ENCODE measurements at places on chromosomes 11 and 22.

GRCh38 chr11:1433977-1434640 lies 44.4 kb downstream of the BRSK2 start:
- DNase-seq, result no peak

DNA sequence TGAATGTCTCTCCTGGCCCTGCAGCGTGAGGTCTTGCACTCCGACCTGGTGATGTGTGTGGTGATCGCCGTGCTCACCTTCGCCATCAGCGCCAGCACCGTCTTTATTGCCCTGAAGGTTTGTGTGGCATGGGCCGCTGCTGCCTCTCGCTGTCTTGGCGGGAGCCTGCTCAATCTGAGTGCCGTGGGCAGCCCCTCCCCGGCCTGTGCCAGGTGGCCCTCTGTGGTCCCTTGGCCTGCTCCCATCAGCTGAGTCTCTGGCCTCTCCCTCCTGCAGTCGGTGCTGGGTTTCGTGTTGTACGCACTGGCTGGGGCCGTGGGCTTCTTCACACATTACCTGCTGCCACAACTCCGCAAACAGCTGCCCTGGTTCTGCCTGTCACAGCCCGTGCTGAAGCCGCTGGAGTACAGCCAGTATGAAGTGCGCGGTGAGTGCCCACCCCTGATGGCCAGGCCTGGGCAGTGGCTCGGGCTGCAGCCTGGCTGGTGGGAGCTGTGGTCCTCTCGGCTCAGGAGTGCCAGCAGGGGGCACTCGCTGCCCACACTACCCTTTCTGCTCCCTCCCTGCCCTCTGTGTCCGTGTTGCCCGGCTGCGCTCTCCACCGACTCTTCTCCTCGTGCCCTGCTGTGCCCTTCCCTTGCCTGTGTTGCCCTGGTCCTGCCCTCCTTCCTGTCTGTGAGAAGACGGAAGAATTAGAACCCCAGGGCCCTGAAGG lies 10.2 kb downstream of the PCNX3 start:
- DNase-seq, result no peak

DNA sequence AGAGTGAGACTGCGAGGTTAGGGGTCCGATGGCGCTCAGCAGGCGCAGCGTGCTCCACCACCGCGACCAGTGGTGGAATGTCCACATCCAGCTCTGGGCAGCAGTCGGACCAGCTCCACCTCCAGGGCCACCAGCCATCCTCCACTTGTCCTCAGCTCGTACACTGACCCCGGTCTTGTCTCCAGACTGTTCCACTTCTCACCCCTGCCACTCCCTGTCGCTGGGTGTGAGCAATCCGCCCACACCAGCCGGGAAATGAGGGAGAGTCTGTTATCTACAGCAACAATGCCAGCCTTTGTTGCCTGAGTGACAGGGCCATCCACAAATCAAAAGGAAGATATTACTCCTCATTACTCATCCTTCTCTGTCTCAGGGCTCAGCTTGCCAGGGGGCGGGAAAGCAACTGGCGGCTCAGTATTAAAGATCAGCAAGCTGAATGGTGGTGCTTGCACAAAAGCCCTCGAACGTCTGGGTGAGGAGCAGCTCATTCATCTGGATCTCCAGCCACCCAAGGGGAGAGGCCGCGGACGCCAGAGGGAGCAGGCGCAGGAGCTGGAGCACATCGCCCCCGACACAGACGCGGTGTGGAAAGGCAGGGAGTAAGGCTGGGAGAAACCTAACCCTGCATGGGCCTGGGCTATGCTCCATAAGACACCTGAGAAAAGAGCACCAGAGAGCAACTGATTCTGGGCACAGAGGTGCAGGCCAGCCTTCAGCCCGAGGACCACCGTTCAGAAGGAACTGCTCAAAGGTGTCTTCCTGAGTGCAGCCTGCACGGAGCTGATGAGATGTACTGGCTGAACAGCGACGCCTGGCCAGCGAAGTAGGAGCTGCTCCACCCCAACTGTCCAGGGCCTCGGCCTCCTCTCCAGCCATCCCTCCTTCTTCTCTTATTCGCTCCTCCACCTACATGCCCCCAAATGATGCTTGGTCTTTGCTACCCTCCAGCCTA lies 21.9 kb downstream of the IGSF9B start:
- no peak for DNase-seq

GRCh38 chr11:72752088-72752914 lies at the start of gene ARAP1:
ARAP1 (minus strand) TSS chr11:72752408; CDS start chr11:72727128, 25,280 bp downstream.
- peak; percentile 51 for DNase-seq

- DNase-seq, result no peak
Measured at GRCh38 chr22:49119551-49119952, 708.1 kb downstream of the BRD1 start.

DNA sequence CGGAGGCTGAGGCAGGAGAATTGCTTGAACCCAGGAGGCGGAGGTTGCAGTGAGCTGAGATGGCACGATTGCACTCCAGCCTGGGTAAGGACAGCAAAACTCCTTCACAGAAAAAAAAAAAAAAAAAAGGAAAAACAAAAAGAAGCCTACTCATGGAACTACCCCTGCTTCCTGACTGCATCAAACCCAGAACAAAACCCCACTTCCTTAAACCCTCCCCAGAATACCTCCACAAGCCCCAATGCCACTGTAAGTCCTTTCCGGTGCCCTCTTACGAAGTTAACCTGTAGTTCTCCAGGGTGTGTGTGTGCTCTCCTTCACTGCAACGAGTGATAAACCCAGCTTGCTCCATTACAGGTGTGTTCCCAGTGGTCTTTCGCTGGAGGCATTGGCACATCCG lies 8.6 kb upstream of the TOLLIP start:
- no peak for DNase-seq

DNA sequence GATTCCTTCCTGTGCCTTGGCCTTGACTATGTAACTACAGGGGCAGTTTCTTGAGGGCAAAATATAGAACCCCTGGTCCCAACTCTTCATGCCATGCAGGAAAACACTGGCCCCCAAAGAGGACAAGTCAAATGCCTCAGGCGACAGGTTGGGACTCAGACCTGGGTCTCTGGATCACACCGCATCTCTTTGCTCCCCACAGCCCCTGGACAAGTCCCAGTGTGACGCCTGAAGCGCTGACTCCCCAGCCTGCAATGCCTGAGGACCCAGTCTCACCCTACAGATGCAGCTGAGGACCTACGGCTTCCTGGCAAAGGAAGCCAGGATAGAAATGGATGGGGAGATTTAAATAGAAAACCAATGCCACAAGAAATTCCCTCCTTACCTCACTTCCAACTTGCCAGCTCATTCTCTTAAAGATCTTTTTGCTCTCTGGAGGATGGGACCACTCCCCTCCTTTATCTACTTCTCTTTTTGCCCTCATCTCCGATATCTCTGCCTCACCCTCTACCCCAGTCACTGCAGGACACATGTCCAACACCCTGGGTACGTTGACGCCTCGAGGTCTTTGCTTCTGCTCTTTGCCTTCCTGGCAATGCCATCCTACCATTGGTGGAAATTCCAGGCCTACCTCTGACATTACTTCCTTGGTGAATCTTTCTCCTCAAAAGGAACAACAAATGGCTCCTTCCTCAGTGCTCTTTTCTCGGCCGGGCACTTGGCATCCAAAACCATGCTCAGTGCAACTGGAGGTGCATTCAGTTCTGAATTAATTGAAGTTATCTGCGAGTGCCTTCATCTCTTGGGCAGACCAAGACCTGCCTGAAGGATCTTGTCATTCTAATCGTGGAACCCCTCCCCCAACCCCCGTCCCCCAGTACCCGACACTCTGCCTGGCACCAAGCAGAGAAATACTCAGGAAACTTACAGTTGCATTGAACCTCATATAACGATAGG lies 2.0 kb upstream of the PRDM11 start:
- no peak for DNase-seq

- DNase-seq, result no peak
Measured at GRCh38 chr11:18064450-18065054, 18.5 kb upstream of the TPH1 start.

DNA sequence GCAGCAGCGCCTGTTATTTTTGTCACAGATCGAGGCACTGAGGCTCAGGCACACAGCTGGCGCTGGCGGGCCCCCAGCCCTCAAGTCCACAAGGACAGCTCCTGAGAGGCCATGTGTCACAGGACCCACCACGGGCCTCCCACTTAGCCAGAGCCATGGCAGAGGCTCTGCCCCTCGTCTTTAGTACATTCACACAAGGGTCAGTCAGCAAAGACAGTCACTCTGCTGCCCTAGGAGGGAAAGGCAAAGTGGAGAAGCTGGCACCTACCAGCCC lies 29.1 kb downstream of the GNAZ start:
- DNase-seq, result no peak

- DNase-seq, result no peak
Measured at GRCh38 chr22:37163575-37164504, 14.1 kb upstream of the IL2RB start.

DNA sequence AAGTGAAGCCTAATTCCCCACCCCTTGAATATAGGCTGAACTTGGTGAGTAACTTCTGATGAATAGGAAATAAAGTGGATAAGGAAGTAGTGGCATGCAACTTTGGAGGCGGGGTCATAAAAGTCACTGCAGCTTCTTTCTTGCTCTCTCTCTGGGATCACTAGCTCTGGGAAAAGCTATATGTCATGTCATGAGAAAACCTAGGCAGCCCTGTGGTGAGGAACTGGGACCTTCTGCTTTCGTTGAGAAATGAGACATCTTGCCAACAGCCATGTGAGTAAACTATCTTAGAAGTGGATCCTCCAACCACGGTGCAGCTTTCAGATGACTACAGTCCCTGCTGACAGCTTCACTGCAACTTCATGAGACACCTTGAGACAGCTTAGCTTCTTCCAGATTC lies 15.7 kb downstream of the ZNF214 start:
- no peak for DNase-seq

DNA sequence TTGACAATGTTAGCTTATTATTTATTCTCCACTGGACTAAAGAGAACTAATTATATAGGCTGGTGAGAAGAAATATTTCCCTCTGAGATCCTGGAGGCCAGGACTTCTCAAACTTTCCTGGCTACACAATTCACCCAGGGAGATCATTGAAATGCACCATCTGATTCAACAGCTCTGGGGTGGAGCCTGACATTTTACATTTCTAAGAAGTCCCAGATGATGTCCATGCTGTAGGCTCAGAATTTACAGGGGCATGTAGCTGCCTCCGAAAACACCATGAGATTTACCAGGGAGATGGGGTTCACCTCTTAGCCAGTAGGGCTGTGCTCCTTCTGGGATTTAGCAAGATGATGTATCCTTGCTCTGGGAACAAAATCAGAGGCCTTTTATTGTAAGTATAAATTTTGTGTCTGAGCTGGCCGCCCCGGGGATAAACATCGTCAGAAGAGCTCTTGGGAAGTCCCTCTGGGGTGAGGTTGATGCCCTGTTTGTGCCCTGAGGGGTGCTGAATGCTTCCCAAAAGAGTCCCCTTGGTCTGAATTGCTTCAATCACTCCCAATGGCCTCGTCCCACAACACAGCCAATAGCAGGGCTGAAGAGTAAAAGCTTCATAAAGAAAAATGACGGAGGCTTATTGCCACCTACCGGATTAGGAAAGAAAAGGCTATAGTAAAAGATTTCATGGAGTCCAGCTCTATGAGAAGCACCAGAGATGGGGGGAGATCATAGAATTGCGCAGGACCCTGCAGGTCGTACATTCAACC lies 33.4 kb upstream of the API5 start:
- DNase-seq, result no peak

- no peak for DNase-seq
Measured at GRCh38 chr11:61152816-61153592, 8.2 kb downstream of the VPS37C start.

DNA sequence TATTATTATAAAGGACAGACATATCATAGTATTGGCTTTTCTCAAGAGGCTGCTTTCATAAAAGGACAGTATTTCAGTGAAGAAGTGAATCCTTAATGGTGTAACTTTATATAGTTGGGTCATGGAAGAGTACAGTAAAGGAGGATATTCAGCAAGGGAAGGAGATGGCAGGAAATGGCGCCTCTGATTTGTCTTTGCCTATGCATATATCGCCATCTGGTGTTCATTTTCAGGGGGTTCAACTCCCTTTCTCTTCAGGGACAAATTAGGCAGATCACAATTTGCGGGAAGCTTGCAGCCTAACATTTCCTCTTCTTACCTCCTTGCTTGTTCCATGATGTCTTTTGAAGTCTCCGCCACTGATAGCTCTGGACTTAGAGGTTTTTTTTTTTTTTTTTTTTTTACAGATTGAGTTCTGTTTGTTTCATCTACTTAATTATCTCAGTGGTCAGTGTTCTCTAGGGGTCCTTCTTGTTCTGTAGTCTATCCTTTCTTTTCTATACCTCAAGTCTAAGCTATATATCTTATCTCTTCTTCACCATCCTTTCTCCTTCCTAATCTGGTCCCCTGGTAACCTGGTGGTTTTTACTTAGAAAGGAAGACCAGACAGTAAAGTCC lies 21.8 kb upstream of the RRM1 start:
- no peak for DNase-seq

DNA sequence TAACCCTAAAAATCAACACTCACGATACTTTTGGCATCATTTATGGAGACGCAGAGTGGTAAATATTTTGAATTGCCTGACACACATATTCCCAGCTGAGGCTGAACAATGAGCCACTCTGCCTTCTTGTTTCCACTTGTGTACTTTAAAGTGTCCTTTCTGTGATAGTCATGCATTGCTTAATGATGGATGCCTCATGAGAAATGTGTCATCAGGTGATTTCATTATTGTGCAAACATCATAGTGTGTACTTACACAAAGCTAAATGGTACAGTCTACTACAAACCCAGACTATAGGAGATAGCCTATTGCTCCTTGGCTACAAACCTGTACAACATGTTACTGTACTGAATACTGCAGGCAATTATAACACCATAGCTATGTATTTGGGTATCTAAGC lies 44.2 kb downstream of the MRE11 start:
- no peak for DNase-seq

- no peak for DNase-seq
Measured at GRCh38 chr11:46675288-46675851, 25.0 kb downstream of the ARHGAP1 start.

- no peak for DNase-seq
Measured at GRCh38 chr11:19819148-19819547, 106.5 kb downstream of the NAV2 start.

- DNase-seq, result no peak
Measured at GRCh38 chr11:65952052-65952521, 6.8 kb downstream of the TSGA10IP start.
